ENCODE measurements at places on chromosomes 6 and 20.

DNA sequence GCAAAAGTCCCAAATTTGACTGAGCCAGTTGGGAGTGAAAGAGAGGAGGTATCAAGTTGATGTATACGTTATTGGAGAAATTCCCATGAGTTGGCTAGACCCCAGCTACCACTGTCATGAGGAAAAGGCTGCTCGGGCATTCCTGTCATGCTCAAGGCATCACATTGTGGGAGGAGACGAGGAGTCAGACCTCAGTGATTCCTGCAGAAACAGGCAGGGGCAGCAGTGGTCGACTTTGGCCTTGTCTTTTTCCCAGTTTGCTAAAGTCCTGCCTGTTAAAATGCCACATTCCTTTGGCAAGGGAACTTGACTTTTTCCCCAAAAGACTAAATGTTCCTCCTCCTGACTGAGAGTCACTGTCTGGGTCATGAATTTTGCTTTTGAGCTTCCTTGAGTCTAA, 295.5 kb upstream of the HS3ST5 start:
- DNase-seq, result no peak

- no peak for DNase-seq
Observed at GRCh38 chr20:33071198-33071597, 8.2 kb upstream of the BPIFB4 start.

GRCh38 chr20:18919996-18920395, 106.4 kb downstream of the SCP2D1 start:
- no peak for DNase-seq

DNA sequence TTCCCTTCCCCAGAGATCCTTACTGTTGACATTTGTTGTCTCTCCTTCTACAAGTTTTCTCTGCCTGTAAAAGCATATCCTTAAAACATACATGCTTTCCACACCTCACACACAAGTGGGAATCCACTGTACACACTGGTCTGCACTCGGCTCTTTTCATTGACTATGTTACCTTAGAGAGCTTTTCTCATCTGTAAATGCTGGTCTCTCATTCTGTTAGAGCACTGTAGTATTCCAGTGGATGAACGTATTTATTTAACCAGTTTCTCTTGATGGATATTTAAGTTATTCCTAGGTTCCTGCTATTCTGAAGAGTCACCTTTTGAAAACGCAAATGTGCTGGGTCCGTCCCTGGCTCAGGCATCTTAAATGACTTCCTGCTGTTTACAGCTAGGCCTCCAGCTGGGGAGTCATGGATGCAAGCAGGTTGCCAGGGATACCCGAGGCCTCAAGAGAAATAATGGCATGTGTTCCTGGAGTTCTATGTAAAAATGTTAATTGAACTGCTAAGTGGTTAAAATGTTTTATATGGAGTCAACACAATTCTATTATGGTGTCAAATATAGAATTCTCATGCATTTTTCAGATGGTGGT, 61.1 kb upstream of the TGM3 start:
- DNase-seq, result no peak

DNA sequence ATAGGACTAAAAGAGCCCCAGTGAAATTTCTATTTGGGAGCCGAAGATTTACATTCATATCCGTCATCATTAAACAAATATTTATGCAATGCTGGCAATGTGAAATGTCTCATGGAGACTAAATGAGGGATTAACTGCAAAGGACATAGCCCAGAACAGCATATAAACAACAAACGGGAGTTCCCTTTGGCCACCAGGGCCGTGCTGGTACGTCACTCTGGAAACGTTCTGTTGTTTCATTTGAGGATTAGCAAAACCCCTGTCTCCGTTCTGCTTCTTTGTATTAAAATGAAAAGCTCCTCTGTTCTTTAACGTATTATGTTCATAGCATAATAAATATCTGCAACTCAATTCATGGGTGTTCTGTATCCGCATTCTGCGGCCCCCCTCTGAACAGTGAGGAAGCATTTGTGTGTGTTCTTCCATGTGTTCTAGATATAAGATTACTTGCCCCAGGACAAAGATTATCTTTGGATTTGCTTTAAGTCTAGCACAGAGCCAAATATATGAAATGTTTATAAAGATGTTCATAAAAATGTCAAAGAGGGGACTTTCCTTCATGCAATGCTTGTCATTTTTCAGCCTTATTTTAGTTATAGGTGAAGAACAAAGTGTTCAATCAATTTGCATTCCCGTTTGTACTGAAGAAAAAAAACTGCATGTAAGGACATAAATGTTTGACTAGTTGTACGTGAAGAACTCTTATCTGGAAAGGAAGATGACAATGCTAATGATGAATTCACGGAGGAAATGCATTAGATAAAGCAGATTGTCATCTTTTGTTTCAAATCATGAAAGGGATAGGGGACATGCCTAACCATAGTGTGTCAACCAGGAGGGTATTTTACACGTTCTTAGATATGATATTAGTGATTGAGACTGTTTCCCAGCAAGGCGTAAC, 90.0 kb upstream of the TNFAIP3 start:
- no peak for DNase-seq

DNA sequence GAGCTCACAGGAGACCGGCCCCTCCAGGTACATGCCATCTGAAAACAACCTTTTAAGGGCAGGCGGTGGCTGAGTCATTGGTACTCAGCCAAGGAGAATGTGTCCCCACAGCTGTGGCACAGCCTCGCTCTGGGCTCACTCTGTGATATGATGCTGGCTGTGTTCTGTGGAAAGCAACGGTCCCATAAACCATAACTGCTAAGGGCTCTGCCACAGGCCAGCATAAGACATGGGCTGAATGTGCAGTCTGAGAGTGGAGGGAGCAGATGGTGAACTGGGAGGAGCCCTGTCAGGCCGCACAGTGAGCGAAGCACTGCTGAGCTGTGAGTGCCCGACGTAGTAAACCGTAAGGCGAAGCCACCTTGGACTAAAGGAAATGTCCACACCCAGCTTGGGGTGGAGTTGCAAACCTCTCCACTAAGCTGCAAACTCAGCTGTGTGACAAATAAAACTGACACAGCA, 375.8 kb downstream of the THBS2 start:
- no peak for DNase-seq

DNA sequence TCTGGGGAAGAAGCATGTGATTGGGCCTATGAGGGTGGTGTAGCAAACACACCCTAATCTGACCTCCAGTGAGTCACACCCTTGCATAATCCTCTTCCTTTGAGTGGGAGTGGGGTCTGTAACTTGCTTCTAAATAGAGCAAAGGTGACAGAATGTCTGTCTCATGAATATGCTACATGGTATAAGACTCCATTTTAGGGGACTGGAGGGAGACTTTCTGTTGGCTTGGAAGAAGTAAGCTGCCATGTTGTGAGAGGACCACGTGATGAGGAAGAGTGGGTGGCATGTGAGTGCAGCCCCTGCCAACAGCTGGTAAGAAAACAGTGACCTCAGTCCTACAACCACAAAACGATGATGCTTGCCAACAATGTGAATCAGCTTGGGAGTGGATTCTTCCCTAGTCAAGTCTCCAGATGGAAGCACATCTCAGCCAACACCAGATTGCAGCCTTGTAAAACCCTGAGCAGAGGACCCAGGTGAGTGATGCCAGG, 3.7 kb downstream of the AK9 start:
- no peak for DNase-seq

DNA sequence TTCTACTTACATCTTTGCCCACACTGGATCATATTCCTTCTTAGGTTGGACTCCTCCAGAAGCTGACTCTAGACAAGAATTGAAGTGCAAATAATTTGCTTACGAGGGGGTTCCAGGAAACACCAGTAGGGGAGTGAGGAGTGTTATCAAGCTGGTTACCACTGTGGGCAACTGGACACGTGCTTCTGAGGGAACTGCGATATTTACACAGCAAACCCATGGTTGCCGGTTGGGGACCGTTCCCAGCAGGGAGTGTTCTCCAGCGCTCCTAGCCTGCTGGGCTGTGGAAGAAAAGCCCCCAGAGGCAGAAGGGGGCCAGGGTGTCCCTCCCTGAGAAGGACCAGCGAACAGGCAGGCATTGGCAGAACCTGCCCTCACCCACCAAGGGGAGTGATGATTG, 21.7 kb downstream of the MDFI start:
- DNase-seq, result no peak

GRCh38 chr6:37100745-37101144, 69.2 kb upstream of the PIM1 start:
- no peak for DNase-seq

- no peak for DNase-seq
Observed at GRCh38 chr20:4100679-4101078, 85.3 kb upstream of the RNF24 start.

GRCh38 chr6:15352845-15353244, 107.0 kb downstream of the JARID2 start:
- no peak for DNase-seq

GRCh38 chr6:24415753-24416152, 13.0 kb downstream of the MRS2 start:
- no peak for DNase-seq

DNA sequence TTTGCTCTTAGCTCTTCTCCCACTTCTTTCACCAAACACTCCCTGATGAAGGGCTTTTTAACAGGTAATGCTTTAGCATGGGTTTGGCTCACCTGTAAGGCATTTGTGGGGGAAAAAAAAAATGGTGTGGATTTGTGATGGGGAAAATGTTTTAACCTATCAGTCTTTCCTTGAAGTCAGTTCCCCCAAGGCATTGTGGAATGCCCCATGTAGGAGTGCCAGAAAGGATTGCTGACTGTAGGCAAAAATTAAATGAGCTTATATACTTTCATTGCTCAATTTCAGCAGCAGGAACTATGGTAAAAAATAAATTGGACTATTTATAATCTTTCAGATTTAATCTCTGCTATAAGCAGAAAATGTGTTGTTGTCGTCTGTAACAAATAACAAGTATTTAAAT, 10.6 kb upstream of the SASH1 start:
- no peak for DNase-seq

DNA sequence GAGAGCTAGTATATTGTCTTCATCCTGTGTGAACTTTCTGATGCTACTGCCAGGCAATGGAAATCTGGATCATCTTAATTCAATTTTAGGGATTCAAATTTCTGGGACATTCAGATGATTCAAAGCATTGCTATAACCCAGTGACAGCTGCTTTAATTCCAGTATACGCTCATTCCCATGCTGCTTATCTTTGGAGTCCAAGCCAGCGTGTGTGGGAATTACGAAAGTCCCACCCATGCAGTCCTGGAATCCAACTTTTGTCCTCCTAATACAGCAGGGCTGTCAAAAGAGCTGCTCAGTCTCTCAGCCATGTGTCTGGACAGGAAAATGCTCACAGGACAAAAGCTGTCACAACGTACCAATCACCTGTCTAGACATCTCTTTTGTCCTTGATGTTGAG, 219.8 kb downstream of the LAMA2 start:
- DNase-seq, result no peak

- DNase-seq, result peak; percentile 10
Observed at GRCh38 chr20:4607287-4607713, 114.4 kb upstream of the PRND start.

- DNase-seq, result no peak
Observed at GRCh38 chr6:116018976-116019375, 41.7 kb downstream of the FRK start.

- DNase-seq, result no peak
Observed at GRCh38 chr6:24272553-24272952, 85.3 kb downstream of the DCDC2 start.

GRCh38 chr20:21808863-21809664, 103.6 kb downstream of the PAX1 start:
- DNase-seq, result no peak

DNA sequence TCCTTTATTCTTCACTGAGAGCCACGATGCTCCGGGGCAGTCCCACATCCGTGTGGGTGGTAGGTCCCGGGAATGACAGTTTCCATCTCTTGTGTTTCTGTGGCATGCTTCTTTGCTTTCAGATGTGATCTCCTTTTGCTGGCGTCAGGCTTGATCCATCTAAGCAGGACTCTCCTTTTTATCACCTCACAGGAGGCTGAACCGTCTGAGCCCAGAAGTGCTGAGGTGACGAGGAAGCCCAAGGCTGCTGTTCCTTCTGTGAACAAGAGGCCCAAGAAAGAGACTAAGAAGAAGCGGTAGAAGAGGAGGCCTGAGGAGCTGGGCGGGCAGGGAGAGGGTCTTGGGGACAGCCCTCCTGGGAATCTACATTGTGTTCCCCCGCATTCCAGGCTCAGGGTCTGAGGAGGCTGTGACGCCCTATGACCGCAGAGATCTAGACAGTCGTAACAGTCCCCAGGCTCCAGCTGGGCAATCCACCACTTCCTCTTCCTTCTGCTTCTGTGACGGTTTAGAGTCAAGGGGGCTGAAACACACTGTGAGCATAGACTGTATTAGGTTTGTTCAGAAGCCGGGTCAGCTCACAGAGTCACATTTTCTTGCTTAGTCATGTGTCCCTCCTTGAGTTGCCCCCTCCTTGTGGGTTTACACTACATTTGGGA, 26.8 kb downstream of the MANBAL start:
- DNase-seq, result no peak

- no peak for DNase-seq
Observed at GRCh38 chr20:50281831-50282591, 91.4 kb downstream of the CEBPB start.

GRCh38 chr6:114343782-114344144, 940 bp upstream of the HS3ST5 start:
- DNase-seq, result no peak

DNA sequence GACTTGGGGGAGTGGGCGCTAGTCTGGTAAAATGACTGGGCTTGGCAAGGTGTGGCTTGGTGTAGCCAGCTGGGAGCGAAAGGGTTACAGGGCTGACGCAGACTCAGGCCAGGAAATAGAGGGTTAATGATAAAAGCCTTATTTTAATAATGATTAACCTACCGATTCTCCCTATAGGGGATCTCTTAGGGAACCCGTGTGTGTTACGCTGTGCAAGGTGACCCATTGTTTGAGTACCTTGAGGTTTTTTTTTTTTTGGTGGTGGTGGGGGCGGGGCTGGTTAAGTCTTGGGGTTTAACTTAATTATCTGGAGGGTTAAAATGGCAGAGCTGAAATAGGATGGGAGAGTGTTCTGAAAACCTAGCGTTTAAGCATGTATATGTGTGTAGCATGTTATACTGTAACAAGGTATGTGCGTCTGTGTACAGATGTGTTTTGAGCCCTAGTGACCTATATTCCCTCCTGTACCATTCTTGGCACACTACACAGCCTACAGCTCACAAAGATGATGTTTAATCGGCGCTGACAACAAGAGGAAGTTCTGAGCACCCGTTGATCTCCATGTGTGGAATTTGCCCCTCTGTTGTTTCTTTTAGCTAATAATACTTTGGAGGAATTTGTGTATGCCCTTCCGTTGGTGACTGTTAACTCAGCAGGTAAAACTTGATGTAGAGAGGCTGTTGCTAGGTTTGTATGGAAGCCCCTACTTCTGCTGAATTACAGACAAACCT, 1.3 kb downstream of the CARMIL1 start:
- DNase-seq, result no peak

- DNase-seq, result no peak
Observed at GRCh38 chr20:47724910-47725247, 60.4 kb downstream of the SULF2 start.

DNA sequence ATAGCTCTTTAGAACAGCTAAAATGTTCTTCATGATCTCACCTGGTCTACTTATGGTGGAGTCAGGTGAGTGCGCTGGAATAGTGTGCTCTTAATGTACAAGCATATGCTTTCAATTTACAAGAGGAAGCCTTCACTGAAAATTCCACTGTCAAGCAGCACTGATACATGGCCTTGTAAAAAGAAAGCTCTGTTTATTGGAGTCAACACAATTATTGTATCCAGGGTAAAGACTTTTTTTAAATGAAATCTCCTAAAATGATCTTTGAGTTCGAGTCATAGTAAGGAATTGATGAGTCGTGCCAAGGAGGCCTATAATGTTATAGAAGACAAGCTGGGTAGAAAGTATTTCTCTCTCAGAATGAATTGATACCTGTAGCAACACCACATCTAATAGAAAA, 41.6 kb upstream of the CARMIL1 start:
- DNase-seq, result no peak

Measured in stimulated activated CD4-positive, alpha-beta T cell treated with anti-CD3 and anti-CD28 coated beads, TNF-alpha, amount 100 ng/mL, for 48 hours (primary cell).